Fibroblast of skin of right biceps (primary cell): ENCODE measurements at places on chromosomes 6 and 20.

- DNase-seq: no peak
Measured at GRCh38 chr6:143107440-143107839, 46.8 kb downstream of the AIG1 start.

DNA sequence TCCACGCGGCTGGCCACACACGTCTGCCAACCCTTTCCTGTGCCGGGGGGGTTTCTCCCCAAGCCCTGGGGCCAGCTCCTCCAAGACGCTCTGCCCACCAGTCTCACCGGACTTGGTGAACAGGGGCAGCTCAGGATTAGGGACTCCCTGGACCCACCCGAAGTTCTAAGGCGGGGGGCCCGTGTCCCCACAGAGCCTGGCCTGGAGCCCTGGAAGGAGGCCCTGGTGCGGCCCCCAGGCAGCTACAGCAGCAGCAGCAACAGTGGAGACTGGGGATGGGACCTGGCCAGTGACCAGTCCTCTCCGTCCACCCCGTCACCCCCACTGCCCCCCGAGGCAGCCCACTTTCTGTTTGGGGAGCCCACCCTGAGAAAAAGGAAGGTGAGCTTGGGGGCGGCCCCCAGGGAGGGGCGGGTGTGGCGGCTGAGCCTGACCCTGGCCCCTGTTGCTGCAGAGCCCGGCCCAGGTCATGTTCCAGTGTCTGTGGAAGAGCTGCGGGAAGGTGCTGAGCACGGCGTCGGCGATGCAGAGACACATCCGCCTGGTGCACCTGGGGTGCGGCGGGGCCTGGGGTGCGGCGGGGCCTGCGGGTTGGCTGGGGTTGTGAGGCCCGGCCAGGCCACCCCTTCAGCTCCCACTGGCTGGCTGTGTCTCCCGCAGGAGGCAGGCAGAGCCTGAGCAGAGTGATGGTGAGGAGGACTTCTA is 2.3 kb downstream of the SLC2A4RG start:
- DNase-seq: no peak

- DNase-seq: no peak
Measured at GRCh38 chr20:44678242-44678641, 26.7 kb upstream of the ADA start.

DNA sequence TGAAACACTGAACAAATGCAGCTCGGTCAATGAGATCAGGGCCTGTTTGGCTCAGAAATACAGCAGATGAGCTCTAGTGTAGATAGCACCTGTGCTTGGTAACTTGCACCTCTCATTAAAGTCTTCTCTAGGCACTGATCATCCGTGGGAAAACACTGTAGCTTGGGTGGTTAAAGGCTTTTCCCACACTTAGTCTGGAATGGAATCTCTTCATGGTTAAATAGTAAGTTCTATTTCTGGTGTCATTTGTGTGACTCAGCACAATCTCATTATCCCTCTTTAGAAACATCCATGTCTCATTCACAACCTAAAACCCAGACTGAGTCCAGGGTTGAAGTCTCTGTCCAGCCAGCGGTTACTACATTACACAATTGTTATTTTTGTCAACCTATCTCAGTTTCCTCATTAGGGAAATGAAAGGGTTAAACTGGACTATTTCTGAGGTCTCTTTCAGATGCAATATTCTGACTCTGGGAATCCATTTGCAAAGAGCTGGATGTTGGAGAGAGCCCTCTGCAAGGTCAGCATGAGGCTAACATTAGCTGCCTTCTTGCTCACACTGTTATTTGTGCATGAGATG is 125.0 kb downstream of the ZDHHC14 start:
- no peak for DNase-seq

DNA sequence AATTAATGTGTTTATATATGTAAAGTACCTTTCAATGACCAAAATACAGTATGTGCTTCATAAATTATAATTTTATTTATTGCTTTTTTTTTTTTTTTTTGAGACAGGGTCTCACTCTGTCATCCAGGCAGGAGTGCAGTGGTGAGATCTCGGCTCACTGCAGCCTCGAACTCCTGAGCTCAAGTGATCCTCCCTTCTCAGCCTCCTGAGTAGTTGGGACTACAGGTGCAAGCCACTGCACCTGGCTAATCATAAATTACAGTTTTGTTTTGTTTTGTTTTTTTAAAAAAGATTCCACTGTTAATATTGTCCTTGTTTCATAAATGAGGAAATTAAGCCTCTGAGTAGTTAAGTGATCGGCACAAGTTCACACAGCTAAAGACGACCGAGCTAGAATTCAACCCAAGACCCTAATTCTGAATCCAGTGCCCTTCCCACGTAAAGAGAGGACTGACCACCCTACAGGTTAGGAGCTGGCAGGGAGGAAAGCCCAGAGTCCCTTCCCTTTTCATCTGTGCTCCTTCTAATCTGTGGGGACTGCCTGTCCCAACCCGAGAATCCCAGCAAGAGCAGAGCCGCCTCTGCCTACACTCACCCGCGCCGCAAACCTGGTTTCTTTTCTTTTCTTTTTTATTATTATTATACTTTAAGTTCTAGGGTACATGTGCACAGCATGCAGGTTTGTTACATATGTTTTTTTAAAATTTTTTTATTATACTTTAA is 8.5 kb upstream of the GDF5 start:
- no peak for DNase-seq

DNA sequence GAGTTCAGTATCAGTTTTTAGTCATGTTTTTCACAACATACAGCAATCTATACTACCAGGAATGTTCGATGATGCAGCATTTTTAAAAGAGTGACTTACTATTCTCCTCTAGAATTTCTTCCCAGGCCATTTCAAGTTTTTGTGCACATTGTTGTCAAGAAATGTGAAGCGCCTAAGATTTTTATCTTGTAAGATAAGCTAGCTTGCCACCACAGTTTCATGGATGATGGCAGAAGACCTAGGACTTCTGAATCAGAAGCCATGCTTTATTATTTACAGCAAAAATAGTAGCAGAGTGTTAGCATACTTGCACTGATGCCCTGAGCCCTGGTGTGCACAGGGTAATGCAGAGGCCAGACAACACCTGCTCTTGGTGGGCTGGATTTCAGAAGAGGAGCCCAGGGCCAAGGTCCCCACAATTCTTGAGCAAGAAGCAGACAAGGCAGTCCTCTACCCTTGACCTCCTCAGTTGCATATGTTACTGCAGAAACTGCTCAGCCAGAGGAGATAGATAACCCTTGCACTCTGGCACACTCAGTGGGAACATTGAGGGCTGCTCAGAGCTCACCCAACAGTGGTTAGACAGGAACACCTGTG is 99.2 kb downstream of the QKI start:
- DNase-seq: no peak

DNA sequence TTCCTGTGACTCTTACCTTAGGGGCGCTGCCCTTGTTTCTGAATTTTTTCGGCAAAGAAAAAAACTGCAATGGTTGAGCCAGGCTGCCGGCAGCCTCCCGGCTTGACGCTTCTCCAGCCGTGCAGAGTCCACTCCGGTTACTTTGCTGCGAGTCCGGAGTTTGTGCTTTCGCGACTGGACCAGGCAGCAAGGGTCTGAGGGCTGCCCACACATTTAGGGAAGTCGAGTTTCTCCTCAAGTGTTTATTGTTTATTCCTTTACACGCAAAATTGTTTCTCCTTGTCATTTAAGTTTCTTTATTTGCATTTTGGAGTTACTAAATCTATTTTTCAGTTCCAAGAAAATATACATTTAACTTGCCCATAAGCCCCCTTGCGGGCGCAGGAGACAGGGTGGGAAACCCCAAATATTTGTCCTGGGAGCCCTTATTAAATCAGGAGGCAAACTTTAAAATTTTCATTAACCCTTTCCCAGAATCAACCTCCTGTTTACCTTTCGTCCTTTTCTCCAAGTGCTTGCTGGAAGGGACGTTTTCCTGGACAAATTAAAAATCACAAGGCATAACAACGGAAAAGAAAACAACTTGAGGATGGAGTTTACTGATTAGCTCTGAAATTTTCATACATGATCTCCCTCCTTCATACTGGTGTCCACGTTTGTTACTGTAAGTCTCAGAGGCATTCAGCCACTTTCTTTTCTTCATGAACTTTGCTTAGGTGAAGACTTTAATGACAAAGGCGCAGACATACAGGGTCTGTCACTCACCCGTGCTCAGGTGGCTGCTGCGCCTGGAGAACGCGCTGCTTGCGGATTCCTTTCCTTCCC is 1.7 kb upstream of the PDE10A start:
- DNase-seq: no peak

GRCh38 chr6:91634791-91635190 is 1047.9 kb upstream of the MAP3K7 start:
- DNase-seq: peak; percentile 2

GRCh38 chr20:29079769-29080690 is 2177.4 kb upstream of the DEFB115 start:
- peak; percentile 78 for DNase-seq

- DNase-seq: no peak
Measured at GRCh38 chr6:7050004-7050403, 57.8 kb upstream of the RREB1 start.

- no peak for DNase-seq
Measured at GRCh38 chr6:104423691-104424090, 436.0 kb downstream of the HACE1 start.

DNA sequence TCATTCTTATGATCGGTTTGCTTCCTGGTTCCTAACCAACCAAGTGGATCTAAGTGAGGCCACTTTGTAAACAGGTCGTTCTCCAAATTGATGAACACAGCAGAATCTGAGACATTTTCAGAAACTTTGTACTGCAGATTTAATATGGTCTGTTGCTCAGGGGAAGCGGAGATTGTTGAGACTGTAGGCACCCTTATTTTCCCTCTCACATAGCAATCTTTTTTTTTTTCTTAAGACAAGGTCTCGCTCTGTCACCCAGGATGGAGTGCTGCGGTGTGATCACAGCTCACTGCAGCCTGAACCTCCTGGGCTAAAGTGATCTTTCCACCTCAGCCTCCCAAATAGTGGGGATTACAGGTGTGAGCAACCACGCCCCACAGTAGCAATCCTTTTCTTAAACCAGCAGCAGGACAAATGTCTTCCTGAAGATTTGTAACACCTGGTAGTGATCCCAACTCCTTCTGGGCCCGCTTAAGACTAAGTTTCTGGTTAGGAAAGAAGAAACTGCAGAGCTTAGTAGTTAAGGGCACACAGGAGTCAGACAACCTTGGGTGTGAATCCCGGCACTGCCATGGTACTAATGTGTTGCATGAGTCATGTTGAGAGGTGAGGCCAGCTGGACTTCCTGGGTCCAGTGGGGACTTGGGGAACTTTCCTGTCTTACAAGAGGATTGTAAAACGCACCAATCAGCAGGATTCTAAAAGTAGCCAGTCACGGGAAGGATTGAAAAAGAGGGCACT is 48.4 kb upstream of the EZR start:
- DNase-seq: no peak

- no peak for DNase-seq
Measured at GRCh38 chr20:54005524-54005923, 64.9 kb downstream of the BCAS1 start.

- DNase-seq: peak; percentile 97
Measured at GRCh38 chr20:51562332-51563173, 20.0 kb upstream of the NFATC2 start.

DNA sequence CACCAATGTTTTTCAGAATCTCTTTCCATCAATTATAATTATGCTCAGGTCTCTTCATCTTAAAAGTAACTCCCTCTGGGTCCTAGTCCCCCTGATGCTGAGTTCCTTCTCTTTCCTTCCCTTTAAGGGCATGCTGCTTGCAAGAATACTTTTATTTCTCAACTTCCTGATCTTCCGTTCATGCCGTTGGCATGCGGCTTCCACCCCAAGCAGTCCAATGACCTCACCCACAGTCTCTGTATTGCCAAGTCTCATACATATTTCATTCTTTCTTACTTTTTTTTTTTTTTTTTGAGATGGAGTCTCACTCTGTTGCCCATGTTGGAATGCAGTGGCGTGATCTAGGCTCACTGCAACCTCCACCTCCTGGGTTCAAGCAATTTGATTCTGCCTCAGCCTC is 83.5 kb downstream of the NDUFAF5 start:
- DNase-seq: peak; percentile 93

DNA sequence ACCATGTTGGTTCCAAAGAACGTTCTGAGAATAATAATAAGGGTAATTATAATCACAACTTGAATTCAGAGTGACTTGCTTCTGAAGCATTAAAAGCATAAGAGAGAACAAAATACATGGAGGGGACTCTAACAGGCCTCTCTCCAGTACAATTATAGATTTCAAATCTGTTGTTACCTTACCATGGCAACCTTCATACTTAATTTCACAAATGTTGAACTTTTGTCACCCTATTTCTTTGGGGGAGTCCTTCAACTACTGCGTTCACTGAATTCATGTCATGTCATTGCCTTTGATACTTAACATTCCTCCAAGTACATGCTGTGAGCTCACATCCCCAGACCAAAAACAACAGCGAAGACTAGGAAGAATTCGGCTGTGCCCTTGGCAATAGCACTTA is 104.0 kb downstream of the MKKS start:
- DNase-seq: no peak

DNA sequence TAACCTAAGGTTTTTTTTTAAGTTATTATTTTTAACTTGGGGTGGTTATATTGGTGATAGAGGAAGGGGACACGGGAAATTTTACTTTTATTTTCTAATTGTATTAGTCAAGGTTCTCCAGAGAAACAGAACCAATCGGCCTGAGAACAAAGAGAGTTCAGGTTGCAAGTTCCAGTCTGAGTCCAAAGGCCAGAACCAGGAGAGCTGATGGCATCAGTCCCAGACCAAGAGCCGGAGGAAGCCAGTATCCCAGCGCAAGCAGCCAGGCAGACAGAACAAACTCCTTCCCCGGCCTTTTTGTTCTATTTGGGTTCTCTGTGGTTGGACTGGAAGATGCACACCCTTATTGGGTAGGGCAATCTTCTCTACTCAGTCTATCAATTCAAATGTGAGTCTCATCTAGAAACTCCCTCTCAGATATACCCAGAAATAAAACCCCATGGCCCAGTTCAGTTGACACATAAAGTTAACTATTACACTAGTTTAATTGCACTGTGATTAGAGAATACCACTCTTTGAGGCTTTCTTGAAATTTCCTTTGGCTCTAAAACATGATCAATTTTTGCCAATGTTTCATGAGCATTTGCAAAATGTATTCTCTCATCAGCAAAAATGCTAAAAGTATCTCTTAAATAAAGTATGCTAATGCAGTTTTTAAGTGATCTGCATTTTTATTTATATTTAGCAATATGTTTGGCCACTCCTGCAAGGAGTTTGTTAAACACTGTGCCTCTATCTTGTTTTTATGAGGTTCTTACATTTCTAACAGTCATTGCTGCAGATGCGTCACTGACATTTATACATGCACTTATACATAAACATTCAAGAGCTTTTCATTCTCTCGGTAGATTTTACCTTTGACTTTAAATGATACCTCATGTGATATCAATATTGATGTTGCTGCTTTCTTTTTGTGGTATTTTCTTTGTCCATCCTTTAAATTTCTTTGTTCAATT is 103.2 kb upstream of the SSTR4 start:
- no peak for DNase-seq
